NCI-H510A treated with DMSO at 0.1 percent for 48 hours (cell line): ENCODE measurements at places on chromosomes 1 and 21.

- no peak for DNase-seq
Measured at GRCh38 chr1:160330119-160330518, 12.9 kb downstream of the COPA start.

DNA sequence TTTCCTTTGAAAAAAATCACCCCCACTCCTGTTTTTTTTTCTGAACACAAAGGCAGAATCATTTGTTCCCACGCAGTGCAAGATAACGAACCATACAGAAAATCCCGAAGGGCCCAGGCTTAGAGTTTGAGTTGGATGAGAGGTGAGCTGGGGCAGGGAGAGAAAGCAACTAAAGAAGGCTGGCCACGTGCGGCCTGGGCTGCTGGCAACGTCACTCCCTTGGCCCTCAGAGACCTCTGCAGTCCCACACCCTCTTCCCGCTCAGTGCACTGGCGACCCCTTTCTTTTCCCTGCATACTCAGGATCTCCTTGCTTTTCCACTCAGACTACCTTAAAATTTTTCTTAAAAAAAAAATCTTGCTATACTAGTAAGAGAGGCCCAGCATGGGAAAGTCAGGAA lies 28.2 kb upstream of the CRNN start:
- no peak for DNase-seq

DNA sequence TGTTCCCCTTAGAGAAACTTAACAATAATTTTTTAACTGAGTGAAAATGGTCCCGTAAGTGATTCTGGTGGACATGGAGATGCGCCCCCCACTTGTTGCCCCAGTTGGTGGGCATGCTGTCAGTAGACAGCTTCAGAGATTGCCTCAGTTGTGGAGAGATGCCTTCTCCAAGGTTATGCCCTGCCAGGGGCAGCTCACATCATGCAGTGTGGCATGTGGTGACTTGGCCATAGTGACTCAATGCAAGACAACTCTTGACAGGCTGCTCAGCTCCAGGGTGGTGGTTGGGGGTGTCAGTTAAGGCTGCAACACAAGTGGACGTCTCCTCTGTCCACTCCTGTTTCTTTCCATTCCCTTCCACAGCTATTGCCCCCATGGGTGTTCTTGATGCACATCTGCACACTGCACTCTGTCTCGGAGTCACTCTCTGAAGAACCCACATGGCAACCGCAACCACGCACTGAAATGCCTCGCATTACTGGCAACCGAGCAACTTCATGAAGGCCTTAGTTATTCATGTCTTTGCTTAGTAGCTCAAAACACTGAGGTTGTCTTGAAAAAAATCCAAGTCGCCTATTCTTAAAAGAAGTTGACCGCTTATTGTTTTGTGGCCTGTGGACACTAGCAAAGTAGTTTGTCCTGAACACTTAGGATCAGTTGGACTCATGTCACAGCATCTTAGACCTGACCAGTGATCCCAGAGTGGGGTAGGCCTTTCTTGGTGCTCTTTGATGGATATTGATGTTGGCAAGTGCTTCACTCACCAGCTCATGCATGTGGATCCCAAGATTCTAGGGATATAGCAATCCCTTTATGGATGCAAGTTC lies 54.8 kb upstream of the USP1 start:
- DNase-seq, result no peak

DNA sequence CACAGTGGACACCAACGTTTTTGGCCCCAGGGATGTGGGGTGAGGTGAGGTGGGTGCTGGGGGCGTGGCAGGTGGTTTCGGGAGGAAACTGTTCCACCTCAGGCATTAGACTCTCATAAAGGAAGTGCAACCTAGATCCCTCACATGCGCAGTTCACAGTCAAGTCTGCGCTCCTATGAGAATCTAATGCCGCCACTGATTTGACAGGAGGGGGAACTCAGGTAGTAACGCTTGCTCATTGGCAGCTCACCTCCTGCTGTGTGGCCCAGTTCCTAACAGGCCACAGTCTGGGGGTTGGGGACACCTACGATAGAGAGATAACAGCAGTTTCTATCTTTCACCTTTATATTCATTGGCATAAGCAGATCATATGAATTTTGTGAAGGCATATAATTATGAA lies 347.1 kb downstream of the VAV3 start:
- DNase-seq, result no peak

GRCh38 chr1:26772687-26773086 lies 15.1 kb upstream of the PIGV start:
- no peak for DNase-seq
